ENCODE measurements at places on chromosomes 5 and 9.
A peak's percentile ranks its signal among the peaks of the same experiment; 100 is the strongest.

DNA sequence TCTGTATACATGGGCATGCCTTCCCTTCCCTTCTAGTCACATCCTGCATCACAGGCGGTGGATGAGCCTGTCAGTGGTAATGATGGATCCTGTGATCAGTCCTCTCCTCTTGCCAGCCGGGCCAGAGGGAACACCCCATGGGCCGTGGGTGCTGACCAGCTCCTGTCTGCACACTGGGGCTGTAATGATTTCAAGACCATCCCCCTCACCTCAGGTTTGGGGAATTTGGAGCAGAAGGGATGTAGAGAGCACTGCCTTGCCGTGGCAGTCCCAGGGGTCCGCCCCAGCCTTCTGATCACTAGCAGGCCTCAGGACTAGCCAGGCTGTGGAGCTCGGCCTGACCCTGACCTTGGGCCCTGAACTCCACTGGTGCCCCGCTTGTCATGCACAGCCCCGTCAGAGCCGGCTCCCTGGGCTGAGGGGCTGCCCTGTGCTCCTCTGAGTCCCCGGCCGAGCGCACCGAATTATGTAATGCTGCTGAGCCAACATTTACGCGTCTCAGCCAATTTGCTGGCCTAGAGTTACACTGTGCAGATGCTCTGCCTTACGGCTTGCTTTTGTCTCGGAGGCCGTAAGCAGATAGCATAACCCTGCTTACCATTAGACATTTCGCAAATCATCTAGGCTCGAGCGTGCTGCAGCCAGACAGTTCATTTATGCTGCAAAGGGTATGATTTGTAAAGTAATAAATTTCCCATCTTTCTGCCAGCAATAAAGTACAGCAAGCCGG lies 155.3 kb downstream of the MACROH2A1 start:
- DNase-seq, result no peak

GRCh38 chr5:158463938-158464337 lies 605.0 kb upstream of the CLINT1 start:
- no peak for DNase-seq

DNA sequence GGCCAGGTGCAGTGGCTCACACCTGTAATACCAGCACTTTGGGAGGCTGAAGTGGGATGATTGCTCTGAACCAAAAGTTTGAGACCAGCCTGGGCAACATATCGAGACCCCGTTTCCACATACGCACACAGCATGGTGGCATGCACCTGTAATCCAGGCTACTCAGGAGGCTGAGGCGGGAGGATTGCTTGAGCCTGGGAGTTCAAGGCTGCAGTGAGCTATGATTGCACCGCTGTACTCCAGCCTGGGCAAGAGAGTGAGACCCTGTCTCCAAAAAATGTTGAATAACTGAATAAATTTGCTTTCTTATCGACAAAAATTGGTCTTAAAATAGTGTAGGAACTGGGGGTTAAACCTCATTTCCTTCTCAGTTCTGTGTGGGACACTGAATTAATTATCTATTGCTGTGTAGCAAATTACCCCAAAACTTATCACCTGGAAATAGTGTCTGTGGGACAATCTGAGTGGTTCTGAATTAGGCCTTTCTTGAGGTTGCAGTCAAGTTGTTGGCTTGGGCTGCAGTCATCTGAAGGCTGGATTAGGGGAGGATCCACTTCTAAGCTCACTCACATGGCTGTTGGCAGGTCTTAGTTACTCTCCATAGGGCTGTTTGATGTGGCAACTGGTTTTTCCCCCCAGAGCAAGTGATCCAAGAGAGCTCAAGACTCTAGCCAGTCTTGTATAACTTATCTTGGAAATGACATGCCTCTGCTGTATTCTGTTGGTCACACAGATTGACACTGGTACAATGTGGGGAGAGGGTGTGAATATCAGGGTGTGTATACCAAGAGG lies 2.0 kb downstream of the SNX30 start:
- no peak for DNase-seq

GRCh38 chr9:129126749-129127618 lies 15.8 kb downstream of the PTPA start:
- DNase-seq, result no peak

GRCh38 chr9:94176608-94177007 lies 82.5 kb upstream of the ZNF169 start:
- DNase-seq, result no peak

GRCh38 chr5:138966236-138966985 lies 91.3 kb upstream of the LRRTM2 start:
- no peak for DNase-seq

DNA sequence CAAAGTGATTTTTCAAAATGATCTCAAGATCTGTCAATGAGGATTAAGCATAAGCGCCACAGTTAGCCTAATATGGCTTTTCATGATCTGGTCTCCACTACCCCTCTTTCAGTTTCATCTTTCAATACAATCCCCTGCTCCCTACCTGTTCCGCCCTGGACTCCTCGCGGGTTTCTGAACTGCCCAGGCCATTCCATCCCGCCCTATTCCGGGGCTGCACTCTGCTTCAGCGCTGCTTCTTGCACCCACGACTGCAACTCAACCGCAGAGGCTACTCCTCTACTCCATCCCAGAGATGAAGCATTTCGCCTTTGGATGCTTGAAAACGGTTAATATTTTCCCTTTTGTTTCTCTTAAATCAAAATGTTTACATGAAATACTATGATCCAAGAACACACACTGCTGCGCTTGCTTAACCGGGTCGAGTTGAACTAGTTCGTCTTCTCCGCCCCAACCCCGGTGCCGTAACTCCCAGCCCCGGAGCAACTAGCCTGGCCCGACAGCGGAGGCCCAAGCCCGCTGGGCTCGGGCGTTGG lies 716 bp upstream of the OTULIN start:
- DNase-seq, result no peak

GRCh38 chr5:38446029-38446522 lies 110.4 kb downstream of the LIFR start:
- no peak for DNase-seq

DNA sequence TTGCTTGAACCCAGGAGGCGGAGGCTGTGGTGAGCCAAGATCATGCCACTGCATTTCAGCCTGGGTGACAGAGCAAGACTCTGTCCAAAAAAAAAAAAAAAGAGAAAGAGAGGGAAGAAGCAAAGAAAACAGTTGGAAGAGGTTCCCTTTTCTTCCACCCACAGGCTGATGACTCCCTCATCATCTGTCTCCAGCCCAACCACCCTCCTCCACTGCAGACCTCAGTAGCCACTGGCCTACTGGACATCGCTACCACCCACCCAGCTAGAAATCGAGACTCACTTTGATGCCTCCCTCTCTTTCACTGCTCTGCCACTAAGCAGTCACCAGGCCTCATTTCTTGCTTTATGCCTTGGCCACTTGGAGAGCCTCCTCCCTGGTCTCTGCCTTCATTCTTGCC lies 71.2 kb downstream of the NIPSNAP3B start:
- DNase-seq, result no peak

GRCh38 chr5:6439588-6440550 lies 8.8 kb upstream of the UBE2QL1 start:
- no peak for DNase-seq

GRCh38 chr9:74783408-74783807 lies 104.3 kb downstream of the TRPM6 start:
- DNase-seq, result peak; percentile 41

GRCh38 chr5:54704333-54704732 lies 186.8 kb downstream of the SNX18 start:
- DNase-seq, result no peak

GRCh38 chr9:125554726-125555125 lies 152.3 kb downstream of the MAPKAP1 start:
- no peak for DNase-seq

- DNase-seq, result no peak
Measured at GRCh38 chr9:15138357-15138686, 168.7 kb downstream of the TTC39B start.

DNA sequence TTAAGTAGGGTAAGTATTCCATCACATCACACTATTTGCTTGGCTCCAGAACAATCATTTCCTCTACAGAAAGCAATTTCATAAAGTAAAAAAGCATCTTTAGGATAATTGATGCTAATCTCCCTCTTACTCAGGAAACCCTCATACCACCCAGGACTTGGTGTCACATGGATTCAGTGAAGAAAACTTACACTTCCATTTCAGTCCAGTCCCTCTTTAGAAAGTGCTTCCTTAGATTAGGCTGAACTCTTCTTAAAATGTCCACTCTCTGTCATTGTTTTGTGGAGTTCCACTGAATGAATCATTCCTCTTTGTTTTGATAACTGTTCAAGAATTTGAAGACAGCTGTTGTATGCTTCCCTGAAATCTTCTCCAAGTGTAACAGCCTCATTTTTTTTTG lies 144.0 kb upstream of the ZNF462 start:
- DNase-seq, result peak; percentile 31

GRCh38 chr9:131191857-131192256 lies 66.5 kb downstream of the NUP214 start:
- no peak for DNase-seq

GRCh38 chr5:62536232-62536631 lies 42.4 kb upstream of the LRRC70 start:
- no peak for DNase-seq

DNA sequence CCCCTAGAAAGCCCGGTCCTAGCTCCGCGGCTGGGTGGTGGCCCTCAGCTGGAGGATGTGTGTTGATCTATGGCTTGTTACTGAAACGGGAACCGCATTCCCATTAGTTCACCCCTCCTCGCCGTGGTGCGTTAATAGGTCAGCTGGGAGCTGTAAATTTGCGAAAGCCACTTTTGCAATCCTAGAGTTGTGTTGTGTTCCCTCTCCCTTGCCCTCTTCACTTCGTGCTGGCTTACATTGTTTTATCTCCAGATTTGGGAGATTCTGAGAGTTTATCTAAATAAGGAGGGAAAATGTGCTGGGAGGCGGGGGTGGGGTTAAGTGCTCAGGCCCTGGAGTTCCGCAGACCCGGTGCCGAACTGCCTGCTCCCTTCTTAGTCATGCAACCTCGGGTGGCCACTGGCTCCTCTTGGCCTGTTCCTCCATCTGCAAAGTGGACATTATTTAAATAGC lies 62.8 kb downstream of the HMCN2 start:
- DNase-seq, result no peak

GRCh38 chr9:17081814-17082213 lies 53.0 kb upstream of the CNTLN start:
- DNase-seq, result no peak

DNA sequence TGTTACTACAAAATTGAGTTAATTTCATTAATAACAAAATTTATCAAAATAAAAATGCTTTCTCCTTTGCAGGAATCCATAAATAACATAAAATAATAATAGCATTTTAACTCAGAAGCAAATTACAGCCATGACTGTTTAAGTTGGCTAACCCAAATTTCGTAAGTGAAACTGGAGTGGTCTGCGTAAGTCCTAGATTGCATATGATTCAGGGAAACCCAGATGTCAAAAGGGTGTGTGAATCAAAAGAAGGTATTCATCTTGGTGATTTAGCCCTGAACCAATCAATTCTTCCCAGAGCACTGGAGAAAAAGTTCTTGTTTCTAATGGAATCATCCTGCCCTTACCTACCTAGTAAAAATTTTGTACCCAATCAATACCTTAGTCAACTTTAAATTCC lies 547.6 kb downstream of the RAB3C start:
- no peak for DNase-seq

DNA sequence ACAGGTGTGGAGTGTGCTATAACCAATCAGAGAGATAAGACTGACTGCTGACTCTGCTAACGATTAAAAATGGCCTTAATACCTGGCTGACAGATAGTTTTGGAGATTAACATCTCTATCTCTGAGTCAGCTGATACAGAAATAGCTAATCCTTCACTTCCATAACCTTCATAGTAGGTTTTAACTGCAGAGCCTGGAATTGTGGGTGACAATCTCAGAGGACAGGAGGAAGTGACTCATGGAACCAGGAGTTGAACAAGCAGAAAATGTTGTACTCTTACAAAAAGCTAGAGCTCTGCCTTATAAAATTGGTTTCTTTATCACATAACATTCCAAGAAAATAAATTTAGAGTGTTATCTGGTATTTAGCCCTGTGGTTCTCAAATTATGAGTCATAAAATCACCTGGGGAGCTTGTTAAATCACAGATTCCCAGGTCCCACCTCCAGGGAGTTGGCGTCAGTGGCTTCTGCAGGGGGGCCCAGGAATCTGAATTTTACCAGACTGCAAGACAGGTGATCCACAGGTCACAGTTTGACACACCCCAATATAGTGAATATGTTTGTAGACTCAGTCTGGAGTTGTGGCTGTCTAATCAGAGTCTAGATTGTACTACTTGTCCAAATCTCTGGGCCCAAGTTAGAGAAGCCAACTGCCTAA lies 44.4 kb upstream of the AFAP1L1 start:
- no peak for DNase-seq

- DNase-seq, result no peak
Measured at GRCh38 chr9:126448865-126449577, 122.4 kb downstream of the MVB12B start.

DNA sequence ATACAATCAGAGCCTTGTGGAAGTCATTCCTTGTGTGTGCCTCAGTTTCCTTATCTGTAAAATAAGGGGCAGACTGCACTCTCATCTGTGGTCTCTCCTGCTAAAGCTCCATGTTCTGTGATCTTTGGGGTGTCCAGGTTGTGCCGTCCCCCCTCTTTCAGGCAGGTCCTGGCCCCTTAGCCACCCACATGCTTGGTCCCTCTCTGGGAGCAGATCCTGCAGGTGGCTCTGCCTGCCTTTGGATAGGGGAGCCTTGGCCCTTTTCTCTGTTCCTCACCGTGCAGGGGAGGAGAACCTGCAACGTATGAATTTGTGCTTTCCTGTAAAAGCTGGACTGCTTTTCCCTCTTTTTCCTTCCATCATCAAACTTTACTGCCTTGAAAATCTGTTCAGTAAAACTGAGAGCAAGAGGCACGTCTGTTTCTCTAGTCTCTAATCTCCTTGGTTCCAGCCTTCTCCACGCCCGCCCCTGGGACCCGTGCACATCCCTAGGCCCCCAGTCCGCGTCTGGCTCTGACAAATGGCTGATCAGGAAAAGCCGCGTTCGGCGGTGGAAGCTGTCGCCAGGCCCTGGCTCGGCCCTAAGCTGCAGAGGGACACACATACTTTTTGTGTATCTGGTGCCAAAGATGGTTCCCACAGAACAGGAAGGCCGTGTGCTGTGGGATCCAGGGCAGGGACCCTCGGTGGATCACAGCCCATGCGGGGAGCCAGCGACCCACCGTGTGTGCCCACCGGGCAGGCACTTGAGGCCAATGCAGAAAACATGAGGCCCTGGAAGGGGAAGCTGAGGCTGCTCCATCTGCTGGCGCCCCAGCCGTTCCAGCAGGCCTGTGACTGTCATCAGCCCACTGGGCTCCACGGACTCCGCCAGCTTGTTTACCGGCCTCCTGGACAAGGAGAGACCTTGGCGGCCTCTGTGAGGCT lies 43.4 kb upstream of the COL5A1 start:
- DNase-seq, result no peak

DNA sequence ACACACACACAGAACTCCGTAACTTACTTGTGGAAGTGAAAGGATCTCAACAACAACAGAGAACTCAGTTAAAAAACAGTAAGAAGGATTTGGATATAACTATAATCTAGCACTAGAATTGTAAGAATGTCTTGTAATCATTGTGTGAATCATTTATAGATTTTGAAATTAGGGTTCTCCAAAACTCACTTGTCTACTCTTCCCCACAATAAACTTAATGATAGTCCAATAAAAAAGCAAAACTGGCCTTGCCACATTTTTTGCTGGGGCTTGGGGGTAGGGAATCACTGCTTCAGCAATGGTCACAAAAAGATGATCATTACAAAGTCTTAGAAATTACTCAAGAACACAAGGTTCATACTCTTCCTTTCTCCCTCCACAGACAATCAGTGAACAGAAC lies 8.8 kb downstream of the TBCA start:
- no peak for DNase-seq

- no peak for DNase-seq
Measured at GRCh38 chr5:2917524-2917923, 166.0 kb upstream of the IRX2 start.

All from kidney epithelial cell (primary cell).